ENCODE measurements at places on chromosomes 1 and 21.

DNA sequence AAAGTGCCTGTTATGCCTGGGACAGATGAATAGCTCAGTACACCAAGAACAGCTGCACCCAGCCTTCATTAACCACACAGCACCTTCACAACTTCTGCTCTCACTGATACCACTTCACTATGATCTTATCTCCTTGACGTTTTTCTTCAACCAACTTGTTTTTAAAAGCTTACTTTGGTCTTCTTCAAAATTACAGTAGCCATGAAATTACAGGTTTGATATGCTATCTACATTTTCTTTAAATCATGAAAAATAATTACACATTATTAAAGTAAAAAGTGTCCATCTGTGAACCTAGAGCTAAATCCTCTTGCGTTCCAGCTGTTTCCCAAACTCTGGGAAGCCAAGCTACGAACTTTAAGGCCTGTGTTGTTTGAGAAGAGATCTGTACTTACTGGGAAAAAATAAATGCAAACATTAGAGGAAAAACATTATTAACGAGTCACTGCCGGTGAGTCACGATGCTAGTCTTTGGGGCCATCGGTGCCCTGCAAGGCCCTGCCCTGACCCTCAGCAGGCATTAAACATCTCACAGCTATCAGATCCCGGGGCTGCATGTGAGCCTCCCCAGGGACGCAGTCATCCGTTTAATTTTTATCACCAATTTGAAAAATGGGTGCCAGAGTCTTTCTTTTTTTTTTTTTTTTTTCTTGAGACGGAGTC is 56.3 kb upstream of the GPR153 start:
- no peak for DNase-seq

GRCh38 chr1:67892476-67893125 is 59.3 kb upstream of the GNG12 start:
- no peak for DNase-seq

GRCh38 chr1:64323054-64323453 is 119.6 kb downstream of the UBE2U start:
- DNase-seq, result no peak

GRCh38 chr1:6239950-6240768 is 3.8 kb upstream of the HES3 start:
- no peak for DNase-seq

DNA sequence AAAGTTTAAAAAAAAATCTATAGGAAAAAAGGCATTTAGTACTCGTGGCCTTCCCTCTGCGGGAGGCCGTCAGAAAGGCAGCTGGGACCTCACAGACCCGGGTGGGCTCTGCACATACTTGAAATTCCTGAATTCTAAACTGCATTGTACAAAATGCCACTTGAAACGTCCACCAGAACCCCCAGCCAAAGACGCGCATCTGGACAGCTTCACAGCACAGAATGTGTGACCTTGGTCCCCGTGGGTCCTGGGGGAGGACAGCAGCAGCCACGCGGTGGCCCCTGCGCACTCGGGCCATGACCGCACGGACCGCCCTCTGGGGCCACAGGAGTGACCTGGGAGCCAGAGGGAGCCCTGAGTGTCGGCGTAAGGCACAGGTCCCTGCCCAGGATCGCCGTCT is 20.6 kb upstream of the MRPS14 start:
- no peak for DNase-seq

- DNase-seq, result no peak
Measured at GRCh38 chr1:60287536-60287935, 214.0 kb upstream of the C1orf87 start.

All from pulmonary artery endothelial cell (primary cell).